ENCODE measurements at places on chromosomes 16 and 17.

DNA sequence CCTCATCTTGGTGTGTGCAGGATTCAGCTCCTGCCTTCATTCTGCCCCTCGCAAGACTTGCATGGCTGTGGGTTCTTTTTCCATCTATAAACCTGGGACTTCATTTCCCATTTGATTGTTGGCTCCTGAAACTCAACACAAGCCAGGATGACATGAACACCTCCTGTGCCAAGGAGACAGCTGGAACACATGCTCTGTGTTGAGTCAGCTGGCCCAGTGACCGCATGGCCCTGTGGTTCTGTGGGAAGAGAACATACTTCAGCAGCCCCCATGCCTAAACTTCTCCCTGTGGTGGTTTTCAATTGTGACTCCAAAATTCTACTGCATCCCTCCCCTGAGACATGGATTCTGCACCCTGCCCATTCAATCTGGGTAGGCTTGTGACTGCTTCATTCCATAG, 57.9 kb upstream of the FOXF1 start:
- no peak for DNase-seq

DNA sequence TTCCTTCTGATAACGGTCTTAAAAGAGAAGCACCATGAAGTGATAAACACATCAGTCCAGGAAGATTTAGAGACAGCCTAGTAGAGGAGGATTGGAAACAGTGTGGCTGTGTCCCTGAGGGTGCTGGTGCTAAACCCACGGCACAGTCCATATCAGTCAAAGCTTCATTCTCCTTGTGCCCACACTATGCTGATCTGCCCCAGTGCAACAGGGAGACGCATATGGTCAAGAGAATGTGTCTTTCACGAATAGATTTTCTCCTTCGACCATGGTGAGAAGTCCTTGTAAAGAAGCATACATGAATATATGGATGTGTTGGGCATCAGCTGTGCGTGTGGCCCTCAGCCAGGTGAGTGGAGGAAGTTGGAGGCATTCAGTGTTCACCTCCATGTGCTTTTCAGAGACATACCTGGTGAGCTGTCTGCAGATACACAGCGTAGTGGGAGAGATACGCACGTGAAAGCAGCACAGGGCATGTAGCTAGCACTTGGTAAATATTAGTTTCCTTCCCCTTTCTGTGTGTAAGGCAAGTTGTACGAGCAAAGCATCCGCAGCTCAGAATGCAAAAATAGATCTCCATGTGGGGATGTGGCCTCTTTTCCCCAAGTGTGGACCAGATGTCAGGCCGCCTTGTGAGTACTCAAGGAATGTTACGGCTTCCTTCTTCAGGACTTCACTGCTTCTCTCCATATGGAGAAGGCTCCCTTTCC, 29.4 kb downstream of the HLF start:
- no peak for DNase-seq

DNA sequence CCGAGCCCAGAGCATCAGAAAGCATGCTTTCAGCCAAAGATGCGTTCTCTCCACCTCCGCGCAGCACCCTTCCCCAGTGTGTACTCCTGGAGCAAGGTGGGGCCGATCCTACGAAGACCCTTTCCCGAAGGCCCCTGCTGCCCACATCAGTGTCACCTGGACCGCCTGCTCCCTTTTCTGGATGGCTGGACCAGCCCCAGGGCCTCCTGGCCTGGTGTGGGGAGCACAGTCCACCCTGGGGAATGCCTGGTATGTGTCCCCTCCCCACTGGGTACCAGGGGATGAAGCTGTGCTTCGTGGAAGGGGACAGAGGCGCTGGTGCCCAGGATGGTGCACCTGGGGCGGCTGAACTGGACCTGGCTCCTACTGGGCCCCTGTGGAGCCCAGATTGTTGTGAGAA, 173.8 kb downstream of the SEC14L1 start:
- DNase-seq: no peak

- peak; percentile 83 for DNase-seq
Measured at GRCh38 chr17:57939797-57940196, 15.4 kb downstream of the CUEDC1 start.

- no peak for DNase-seq
Measured at GRCh38 chr17:36063786-36064541, at the start of gene CCL18. TSS of gene CCL18 (plus strand) at chr17:36064272. CDS start at chr17:36064343, 71 bp downstream.

DNA sequence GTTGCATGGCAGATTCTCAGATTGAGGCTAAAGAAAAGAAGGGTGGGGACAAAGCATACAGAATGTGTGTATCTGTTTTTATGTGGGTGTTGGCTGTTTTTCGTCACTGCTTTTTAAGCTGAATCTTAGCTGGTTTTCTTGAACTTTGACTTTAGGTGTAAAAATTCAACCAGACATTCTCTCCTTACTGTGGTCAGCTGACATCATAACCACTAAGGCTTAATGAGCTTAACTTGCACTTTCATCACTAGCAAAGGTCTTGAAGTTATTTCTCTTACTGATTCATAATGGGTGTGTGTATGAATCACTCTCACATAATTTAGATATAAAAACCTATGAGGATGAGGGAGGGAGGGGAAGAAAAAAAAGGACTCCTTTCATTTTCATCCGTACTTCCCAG, 4.0 kb upstream of the CDC6 start:
- DNase-seq: no peak

GRCh38 chr16:10878328-10878643, 1.3 kb downstream of the CIITA start:
- DNase-seq: peak; percentile 4

DNA sequence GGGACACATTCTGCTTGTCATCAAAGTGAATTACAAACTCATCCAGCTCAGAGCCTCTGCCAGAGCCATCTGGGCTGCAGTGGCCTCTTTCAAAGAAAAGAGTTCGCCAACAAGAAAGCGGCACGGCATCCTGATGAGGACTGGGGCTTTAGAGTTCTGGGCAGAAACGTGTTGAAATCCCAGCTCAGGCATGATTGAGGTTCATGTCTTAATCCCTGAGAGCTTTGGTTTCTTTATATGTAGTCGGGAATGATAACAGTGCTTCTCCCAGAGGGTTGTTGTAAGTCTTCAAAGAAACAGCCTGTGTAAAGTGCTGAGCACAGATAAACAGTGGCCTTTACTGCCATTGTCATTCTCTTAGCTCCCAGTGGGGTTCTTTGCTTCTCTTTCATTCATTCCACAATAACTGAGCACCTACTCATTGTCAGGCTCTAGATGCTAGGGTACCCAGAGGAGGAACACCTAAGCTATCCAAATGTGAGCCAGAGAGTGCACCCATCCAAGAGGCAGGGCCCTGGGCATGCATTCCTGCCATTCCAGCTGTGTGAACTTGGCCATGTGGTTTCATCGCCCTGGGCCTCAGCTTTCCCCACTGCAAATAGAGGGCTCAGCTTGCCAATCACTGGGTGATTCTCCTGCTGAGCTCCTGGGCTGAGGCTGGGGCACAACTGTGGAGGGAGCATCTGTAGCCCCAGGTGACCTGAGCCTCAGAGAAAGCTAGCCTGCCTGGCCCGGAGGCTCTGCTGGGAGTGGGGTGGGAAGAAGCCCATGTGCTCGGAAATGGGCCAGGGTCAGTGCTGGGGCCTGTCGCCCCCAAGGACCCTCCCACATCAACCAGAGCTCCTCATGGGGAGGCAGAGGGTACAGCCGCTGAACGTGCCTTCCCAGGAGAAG, 38.3 kb upstream of the CRHR1 start:
- no peak for DNase-seq

DNA sequence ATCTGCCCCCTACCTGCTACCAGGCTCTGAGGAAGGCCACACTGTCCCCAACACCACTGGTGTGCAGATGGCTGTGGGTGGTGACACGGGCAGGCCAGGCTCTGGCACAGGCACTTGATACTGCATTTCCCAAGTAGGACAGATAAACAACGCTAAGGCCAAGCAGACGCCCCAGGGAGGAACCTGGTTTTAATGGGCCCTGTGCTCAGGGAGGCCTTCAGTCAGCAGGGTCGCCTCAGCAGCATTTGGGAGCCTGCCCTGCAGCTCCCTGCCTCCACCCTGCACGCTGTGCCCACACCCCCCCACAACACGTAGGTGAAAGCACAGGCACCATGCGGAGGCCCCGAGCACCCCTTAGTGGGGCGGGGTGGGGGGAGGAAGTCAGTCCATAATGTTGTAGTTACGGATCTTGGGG, 3.3 kb upstream of the FASN start:
- no peak for DNase-seq

GRCh38 chr17:67362173-67362572, 4.2 kb downstream of the PSMD12 start:
- DNase-seq: no peak

DNA sequence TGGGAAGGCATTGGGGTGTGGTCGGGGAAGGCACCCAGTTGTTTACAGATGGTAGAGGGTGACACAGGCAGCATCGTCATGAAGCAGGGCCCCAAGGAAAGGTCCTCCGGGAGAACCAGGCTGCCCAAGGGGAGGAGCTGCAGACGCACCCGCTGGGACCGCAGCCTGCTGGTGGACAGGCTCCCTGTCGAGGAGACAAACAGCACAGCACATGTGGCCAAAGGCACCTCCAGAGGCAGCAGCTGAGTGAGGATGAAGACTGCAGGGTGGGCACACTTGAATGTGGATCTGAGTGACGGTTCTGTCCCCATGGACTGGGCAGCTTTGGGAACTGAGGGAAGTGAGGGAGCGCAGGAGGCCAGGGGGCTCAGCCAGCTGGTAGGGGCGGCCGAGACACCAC, 12.4 kb downstream of the CHMP1A start:
- DNase-seq: no peak

DNA sequence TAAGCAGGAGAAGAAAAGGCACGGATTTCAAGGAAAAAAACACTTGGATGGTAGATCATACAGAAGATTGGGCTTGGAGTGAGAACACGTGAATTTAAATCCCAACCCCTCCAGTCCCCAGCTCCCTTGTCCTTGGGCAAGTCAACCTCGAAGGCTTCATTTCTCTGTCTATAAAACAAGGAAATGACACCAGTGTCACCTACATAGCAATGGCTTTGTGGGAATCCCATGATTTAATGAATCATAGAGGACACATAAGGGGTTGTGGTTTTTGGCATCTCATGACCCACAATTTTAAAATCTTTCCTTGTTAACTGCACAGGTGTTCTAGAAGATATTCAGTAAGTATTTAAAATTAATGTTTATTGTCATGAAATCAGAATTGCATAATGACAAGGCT, 8.2 kb upstream of the CCL2 start:
- no peak for DNase-seq

DNA sequence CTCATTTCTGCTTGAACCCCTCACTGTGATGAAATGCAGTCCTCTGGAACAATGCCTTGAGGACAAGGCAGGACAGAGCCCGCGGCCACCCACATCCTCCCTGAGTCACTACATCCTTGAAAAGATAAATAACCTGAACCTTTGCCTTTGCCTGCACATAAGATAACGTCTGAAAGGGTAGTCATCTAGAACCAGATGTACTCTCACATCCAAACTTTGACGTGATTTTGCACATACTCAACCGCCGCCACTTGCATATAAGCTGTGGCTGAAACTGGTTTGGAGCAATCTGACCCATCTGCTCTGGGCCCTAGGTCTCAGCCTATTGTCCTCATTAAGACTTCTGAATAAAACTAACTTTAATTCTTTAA, 252.1 kb downstream of the PHKB start:
- no peak for DNase-seq

DNA sequence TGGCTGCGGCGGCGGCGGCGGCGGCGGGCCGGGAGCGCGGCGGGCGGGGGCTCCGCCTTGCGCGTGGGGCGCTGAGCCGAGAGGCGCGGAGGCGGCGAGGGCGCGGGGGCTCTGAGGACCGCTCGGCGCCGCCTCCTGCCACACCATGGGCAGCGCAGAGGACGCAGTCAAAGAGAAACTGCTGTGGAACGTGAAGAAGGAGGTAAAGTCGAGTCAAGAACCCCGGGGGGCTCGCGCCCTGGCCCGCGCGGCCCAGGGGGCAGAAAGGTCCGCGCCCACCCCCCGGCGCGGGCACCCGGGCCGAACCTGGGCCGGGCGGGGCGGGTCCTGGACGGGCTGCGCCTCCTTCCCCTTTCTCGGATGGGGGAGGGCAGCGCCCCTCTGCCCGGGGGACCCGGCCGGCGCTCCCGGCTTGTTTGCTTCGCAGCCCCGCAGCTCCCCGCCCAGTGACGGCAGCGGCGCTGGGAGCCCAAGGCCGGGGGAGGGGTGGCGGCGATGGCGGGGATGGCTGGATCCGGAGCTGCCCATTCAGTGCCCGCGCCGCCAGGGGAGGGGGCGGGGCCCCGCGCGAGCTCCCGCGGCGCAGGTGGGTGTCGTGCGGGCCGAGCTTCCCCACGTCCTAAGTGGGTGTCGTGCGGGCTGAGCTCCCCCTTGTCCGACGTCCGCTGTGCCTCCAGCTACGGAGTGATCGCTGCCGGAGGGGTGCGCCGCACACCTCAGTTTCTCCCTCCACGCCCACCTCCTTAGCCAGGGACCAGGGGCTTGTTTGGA, 428 bp downstream of the SGSM2 start:
- no peak for DNase-seq

DNA sequence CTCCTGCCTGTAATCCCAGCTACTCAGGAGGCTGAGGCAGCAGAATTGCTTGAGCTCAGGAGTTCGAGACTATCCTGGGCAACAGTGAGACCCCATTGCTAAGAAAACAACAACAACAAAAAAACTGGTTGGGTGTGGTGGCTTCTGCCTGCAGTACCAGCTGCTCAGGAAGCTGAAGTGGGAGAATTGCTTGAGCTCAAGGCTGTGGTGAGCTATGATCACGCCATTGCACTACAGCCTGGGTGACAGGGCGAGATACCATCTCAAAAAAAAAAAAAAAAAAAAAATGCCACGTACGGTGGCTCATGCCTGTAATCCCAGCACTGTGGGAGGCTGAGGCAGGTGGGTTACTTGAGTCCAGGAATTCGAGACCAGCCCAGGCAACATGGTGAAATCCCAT, 34.1 kb downstream of the NME2 start:
- no peak for DNase-seq

DNA sequence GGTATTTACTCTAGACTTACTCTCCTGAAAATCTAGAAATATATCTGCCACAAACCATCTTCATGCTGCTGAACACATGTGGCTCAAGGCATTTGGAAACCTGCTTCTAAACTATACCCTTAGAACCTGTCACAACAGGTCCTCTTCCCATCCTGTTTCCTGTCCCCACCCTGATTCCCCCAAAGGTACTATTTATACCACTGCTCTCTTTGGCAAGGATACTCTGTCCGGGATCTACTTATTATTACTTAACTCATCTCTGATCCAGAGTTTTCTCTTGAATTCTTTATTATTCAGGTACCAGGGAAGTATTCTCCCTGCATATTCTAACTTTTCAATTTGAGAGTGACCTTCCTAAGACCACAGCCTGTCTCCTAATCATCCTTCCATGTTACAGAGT, 33.4 kb downstream of the TRAF4 start:
- no peak for DNase-seq

DNA sequence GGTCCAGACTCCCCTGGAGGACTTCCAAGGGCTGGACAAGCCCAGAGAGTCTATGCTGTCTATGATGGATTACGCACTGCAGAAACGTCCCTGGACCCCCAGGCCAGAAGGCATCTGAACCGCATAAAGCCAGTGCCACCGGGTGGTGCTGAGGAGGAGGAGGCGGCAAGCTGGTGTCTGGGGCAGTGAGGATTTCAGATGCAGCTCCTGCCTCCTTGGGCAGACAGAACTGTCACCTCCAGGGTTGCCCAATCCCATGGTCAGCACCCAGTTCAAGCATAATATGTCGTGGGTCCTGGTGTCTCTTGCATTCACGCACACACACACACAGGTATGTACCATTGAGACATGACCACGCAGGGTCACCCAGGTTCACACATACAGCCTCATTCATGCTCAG, 25.6 kb downstream of the RAP1GAP2 start:
- DNase-seq: no peak

All from NCI-H187 (cell line).